ENCODE measurements at places on chromosomes 16 and 17.

DNA sequence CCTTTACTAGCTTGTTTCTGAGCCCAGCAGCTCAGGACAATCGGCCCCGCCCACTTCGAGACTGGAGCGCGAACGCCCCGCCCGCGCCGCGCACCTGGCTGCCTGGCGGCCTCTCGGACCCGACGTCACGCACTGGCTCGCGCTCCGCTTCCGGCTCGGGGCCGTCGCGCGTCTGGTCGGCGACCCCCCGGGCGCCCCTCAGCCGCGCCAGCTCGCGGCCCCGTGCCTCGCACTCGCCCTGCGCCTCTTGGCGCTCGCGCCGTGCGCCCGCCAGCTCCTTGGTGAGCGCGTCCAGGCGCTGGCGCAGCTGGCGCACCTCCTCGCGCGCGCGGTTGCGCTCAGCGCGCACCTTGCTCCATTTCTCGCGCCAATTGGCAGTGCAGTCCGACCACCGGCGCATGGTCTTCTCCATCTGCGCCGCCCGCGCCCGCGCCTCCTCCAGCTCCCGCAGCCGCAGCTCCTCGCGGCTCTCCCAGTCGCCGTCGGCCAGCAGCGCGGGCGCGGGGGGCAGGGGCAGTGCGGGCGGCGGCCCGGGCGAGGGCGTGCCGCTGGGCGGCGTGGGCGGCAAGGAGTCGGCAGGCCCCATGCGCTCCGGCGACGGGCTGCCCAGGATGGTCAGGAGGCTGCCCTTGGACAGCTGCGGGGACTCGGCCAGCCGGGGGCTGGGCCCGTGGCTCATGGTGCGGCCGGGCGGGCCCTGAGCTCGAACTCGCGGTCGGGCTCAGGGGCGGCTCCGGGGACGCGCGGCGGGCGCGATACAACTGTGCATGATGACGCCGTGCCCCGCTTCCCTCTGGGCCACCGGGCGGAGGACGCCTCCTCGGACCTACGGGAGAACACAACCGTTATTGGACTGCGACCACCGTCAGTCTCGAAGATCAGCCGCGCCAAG lies 7.6 kb downstream of the CCDC102A start:
- peak; percentile 56 for DNase-seq

- no peak for DNase-seq
Observed at GRCh38 chr17:63588797-63589196, 11.9 kb upstream of the TACO1 start.

DNA sequence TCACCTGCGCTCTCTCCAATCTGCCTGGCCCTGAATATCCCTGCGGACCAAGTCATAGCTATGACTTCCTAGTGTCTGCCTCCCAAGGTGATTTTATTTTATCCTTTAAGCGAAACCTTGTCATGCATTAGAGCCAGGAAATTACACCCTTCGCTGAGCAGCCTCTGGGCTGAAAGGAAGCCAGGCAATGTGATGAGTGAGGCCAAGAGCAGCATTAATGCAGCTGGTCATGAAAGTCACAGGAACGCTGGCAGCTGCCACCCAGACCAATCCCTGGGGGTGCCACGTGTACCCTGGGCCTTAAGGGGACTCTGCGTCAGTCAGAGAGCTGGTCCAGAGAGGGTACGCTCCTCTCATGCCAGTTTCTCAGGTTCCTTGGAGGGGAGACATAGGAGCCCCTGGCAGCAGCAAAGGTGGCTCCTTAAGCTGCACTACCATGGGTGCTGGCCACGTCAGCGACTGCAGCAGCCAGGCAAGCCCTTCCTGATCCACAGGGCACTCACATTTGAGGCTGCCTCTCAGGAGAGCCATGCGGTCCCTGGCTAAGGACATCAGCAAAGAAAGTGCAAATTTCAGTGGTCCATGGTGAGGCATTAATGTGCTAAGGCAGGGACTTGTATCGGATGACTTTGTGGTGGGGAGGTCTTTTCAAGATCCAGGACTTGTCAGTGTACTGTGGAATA lies 42.7 kb upstream of the WSCD1 start:
- DNase-seq = no peak

DNA sequence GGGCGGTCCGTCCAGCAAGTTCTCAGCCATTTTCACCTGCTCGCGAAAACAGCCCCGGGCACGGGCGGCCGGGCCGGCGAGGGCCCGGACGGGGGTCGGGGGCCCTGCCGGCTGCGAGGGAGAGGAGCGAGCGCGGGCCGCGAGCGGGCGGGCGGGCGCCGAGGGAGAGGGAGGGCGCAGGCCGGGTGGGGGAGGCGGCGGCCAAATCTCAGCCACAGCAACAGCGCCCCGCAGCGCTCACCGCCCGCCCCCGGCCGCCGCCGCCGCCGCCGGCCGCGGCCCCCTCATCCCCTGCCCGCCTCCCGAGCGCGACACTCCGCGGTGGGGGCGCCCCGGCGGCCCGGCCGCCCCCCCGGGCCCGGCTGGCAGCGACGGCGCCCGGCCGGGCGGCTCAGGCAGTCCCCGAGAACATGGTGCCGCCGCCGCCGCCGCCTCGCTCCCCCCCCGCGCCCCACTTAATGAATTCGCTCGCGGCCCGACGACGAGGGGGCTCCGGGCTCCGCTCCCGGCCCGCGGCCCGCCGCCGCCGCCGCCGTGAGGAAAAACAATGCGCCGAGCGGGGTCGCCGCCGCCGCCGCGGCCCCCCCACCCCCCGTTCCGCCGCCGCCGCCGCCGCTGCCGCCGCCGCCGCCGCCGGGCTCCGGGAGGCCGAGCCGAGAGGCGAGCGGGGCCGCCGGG lies 487 bp downstream of the CREBBP start:
- peak; percentile 83 for DNase-seq

GRCh38 chr16:27425961-27426360 lies 24.0 kb downstream of the IL21R start:
- DNase-seq = no peak

DNA sequence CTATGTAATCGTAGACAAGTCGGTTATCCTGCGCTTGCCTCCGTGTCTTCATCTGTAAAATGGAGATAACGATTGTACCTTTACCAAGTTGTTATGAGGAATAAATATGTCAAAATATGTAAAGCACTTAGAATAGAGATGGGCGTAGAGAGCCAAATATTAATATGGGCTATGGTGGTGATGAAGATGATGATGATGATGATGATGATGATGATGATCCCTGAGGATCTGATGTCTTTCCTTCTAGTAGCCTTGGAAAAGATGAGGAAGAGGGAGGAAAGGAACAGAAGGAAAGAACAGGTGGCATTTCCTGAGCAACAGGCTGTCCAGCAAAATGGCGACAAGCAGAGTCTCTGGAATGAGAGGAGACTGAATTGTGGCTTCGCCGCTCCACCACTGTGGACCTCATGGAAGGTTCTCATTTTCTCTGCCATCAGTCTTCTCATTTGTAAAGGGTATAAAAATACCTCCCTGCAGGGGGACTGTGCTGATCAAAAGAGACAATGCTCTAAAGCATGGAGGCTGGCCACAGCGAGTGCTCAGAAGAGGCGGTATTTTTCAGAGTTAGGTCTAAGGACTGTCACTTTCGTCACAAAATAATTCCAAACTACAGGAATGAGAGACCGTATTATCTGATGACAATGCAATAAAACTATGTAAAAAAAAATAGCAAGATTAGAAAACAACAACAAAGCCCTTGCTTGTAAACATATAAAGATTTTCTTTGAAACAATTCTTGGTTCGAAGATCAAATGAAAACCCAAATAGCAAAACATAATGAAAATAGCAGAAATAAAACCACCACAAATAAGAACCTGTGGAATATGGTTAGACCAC lies 17.2 kb upstream of the RCVRN start:
- DNase-seq = no peak

GRCh38 chr16:1466054-1466453 lies 8.8 kb downstream of the CLCN7 start:
- no peak for DNase-seq

DNA sequence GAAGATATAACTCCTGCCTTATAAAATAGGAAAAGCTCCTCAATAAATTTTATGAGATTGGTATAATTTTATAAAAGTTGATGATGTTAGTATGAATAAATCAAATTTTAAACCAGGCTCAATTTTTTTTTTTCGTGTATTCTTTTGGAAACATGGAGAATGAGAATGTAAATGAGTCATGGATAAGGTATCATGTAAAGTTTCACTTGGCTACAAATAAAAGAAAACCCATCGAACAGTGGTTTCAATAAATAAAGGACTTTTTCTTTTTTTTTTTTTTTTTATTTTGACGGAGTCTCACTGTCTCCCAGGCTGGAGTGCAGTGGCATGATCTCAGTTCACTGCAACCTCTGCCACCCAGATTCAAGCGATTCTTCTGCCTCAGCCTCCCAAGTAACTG lies 67.3 kb downstream of the PHKB start:
- no peak for DNase-seq

- DNase-seq = no peak
Observed at GRCh38 chr17:4788807-4789700, at the start of gene GLTPD2. GLTPD2 (plus strand) TSS chr17:4788964; CDS start chr17:4789012, 48 bp downstream.

DNA sequence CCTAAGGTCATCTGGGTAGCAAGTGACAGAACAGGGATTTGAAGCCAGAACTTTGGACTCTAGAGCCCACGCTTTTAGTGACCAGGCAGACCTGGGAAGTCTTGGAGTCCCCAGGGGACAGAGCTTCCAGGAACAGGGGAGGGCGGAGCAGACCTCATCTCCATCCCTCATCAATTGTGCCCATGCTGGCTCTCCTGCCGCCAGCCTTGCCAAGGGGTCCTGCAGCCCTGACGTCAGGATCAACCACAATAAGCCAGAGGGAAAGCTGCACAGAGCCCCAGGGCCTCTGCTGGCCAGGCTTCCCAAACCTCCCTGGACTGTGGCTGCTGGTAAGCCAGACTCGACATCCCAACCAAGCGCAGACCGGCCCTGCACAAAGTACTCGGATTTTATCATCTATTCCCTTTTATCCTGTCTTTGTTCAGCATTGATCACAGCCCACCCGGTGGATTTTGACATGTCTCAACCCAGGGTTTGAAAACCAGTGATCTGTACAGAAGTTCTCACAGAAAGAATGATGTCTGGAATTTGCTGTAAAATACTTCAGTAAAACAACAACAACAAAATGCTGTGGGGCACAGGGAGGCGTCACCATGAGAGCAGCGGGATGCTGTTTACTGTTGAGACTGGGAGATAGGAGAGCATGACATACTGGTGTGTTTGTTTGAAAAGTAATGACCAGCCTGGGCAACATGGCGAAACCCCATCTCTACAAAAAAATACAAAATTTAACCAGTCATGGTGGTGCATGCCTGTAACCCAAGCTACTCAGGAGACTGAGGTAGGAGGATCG lies 11.8 kb downstream of the C16orf74 start:
- no peak for DNase-seq

GRCh38 chr16:57335366-57335765 lies 23.2 kb upstream of the CCL22 start:
- DNase-seq = no peak

DNA sequence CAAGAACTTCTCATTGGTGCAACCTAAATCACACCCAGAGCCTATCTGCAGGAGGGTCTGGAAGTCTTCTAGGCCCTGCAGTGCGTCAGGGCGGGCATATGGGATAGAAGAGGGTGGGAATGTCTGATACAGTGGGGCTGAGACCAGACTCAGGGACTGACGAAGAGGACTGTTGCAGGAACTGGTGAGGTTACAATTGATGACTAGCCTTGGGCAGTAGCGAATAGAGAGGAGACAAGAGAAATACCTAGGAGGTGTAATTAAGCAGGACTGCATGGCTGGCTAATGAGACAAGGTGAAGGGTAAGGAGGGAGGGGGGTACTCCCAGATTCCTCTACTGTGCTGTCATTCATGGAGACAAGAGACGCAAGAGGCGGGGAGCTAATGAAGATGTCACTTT lies 91.3 kb downstream of the WWP2 start:
- DNase-seq = no peak

- peak; percentile 82 for DNase-seq
Observed at GRCh38 chr17:2336852-2337543, at the start of gene SGSM2. SGSM2 (plus strand) TSS chr17:2337501; CDS start chr17:2337689, 188 bp downstream.

- no peak for DNase-seq
Observed at GRCh38 chr17:31313982-31314781, at the start of gene EVI2B. EVI2B (minus strand) TSS chr17:31314054; CDS start chr17:31305609, 8,445 bp downstream.

DNA sequence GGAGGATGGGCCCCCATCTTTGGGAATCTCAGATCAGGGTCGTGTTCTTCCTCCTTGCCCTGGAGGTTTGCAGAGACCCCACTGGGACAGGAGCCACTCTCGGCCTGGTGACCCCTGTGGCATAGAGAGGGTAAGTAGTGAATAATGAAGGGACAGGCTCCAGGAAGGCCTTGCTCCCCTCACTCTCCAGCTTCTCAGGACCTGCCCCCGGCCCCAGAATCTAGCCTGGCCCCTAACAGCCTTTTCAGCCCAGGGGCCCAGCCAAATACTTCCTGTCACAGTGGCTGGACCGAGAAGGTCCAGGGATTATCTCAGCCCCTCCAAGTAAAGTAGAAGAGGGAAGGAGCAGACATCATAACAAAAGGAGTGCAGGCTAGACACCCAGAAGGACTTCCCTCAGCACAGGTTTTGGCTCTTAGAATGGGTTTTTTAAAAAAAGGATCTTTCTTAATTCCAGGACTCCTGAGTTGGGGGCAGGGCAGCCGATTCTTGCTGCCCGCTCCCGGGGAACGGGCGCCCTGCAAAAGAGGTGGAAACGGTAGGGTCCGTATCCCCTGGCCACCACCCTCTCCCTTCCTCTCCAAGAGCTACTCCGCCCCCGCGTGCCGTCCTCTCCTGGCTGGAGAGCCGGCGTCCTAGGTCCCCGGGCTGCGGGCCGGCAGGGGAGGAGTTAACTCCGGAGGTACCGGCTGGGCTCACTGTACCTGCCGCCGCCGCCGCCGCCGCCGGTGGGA lies 559 bp upstream of the NXPH3 start:
- no peak for DNase-seq

DNA sequence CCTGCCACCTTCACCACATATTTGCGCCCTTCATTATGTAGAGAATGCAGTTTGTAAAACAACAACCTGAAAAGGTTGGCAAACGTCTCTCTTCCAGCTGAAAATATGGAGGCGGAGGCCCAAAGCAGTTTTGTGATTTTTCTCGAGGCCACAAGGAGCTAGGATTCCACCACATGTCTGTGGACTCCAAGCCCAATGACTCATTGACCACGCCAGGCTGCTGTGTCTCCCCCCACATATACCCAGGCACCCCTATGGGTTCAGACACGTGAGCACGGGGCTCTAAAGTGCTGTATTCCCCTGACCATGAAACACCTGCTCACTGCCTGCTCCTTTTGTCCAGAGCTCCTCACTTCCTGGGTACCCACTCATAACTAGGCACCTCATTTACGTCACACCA lies 121.4 kb upstream of the CDH5 start:
- no peak for DNase-seq

- no peak for DNase-seq
Observed at GRCh38 chr17:82468692-82469091, 10.2 kb downstream of the NARF start.

- DNase-seq = no peak
Observed at GRCh38 chr17:58702045-58702476, 9.7 kb downstream of the RAD51C start.

GRCh38 chr17:75487351-75488070 lies 27.8 kb downstream of the CASKIN2 start:
- DNase-seq = peak; percentile 41
